Posterior vena cava (tissue), 2 donors: ENCODE measurements at places on chromosomes 2 and 18. TPM values are rescaled to one million over a fixed set of nuclear protein-coding genes. Genes with fewer than 3 reads are reported as not detected.

Gene UGT1A4
- not detected for total RNA-seq

Gene GREB1
- 15.4 TPM for total RNA-seq

Gene IMP4
- total RNA-seq: 60.5 TPM

Gene SPIRE1
- total RNA-seq: 47.8 TPM

Gene KCNF1
- 0.19 TPM for total RNA-seq

Gene LYG1
- total RNA-seq: 1.00 TPM

Gene NCK2
- 42.6 TPM for total RNA-seq

Gene DQX1
- total RNA-seq: not detected

Gene EGR4
- not detected for total RNA-seq

Gene CD8A
- 1.3 TPM for total RNA-seq

Gene SIX2
- 0.33 TPM for total RNA-seq

Gene NR4A2
- total RNA-seq: 15.5 TPM

Gene RAD51AP2
- total RNA-seq: not detected

Gene GREB1L
- 3.3 TPM for total RNA-seq

Gene GGCX
- total RNA-seq: 26.3 TPM

Gene HOXD13
- not detected for total RNA-seq

Gene GPBAR1
- total RNA-seq: 4.2 TPM

GRCh38 chr2:229901819-229902218, 20.0 kb downstream of the TRIP12 start:
- DNase-seq: no peak

GRCh38 chr18:73768043-73768442, 379.6 kb downstream of the FBXO15 start:
- DNase-seq: no peak

DNA sequence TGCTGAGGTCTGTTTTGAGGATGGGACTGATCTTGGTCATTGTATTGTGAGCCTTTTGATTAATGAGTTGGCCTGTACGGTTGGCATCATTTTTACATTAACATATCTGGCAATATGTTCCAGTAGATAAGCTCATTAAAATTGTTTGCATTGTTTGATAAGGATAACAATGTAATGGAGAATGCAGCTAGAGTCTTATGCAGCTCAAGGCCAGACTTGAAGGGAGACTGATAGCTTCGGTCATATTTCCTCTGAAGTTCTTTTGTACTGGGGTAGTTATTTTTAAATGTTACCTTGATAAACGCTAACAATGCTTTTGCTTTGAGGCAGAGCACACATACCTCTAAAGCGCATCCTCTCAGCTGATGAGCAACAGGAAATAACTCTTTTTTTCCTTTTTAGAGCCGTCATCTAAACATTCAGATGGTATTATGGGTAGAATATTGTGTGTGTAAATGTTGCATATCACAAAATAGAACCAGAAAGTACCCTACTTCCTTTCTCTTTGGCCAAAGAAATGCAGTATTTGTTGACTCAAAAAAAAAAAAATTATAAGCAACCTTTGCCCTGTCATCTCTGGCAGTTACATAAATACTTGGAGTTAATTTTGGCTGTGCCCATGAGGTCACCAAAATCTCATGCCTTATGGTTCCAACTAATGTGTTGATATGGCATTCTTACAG, 1.3 kb downstream of the MAPRE2 start:
- no peak for DNase-seq

GRCh38 chr2:238106339-238106697, 6.2 kb downstream of the ESPNL start:
- peak; percentile 76 for DNase-seq

DNA sequence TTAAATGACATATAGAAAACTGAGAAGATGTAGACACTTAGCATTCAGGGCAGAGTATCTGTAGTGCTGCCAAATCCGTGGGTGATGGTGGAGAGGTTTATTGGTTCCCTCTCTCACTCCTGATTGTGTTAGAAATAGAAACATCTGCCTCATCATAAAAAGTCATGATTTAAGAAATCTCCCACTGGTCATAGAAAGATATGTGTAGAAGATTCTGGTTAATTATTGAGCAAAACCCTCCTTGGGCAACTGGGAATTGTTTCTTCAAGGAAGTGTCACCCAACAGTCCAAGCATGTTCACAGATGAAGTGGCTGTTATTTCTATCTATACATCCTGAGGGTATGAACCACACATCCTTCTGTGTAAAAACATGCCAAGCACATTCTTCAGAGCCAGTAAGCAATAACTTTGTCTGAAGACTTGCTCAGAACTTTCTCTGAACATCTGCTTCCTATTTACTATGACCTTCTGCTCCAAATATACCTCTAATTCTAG, 33.6 kb upstream of the CHRNA1 start:
- no peak for DNase-seq

DNA sequence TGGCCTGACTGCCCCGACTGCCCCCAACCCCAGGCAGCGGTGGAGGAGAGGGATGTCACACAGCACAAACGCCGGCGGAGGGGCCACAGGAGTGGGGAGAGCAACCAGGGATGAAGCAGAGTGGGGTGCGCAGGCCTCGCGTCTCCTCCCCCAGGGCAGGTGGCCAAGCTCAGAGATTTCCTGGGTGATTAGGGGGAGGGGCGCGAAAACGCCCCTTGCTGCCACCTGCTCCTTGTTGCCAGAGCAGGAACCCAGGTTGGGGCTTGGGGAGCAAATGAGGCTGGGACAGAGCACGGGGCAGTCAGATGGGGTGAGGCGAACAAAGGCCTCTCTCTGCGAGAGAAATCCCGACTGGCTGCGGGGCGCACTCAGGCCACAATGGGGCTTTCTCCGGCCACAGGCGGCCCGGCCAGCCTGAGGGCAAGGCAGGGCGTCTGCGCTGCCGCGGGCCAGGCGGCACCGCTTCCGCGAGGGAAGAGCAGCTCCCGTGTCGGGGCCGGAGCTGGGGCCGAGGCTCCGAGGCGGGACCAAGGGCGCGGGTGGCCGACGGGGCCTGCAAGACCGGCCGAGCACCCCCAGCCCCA, 11.5 kb downstream of the TEX44 start:
- peak; percentile 87 for DNase-seq

DNA sequence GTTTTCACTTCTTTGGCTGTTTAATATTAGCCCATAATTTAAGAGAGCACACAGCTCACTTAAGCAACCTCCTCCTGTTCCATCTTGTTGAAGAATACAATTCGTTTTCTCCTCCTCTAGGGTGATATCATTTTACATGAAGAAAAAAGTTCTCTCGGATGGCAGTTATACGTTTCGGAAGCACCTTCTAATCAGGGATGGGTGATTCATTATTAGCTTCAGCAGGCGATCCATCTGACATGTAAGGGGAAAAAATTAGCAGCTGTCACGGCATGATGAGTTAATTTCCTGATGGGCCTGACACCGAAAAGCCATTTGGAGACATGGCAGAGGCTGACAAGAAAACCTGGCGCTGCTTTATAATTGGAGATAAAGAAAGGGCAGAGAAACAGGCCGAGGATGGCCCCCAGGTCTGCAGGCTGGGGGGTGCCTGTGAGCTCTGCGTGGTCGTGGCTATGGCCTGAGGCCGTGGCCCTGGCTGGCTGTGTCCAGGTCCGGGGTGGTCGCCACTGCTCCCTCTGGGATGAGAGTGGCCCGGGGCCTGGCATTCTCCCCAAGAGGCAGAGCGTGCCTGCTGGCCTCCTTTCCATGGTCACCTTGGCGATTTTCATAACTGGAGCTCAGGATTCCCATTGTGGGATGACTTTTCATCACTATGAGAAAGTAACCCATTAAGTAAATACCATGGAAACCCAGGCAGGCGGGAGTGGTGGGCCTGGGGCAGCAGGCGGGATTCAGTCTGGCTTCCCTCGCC, 140.1 kb downstream of the PTGR3 start:
- DNase-seq: no peak

- DNase-seq: no peak
Measured at GRCh38 chr2:122266636-122267035, 511.2 kb downstream of the TSN start.

DNA sequence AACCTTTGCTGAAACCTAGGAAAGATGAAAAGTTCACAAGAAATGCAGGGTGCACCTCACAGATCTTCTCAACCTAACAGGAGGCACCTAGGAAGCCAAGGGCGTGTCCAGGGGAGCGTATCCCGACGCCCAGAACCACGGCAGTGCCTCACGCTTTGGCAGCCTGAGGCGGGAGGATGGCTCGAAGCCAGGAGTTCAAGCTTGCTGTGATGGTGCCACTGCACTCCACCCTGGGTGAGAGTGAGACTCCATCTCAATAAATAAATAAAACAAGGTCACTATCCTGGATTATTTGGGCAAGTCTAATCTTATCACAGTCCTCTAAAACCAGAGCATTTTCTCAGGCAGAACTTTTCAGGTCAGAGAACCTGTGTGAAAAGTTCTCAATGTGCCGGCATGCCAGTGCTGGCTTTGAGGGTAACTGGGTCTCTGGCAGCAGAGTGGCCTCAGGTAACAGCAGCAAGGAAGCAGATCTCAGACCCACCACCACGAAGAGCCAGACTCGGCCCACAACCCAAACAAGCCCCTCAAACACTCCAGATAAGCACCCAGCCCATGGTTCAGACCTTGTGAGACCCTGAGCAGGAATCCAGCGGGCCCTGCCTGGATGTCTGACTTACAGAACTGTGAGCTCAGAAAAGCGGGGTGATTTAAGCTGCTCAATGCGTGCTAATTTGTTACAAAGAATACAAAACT, 11.7 kb downstream of the HSBP1L1 start:
- DNase-seq: peak; percentile 67

GRCh38 chr2:149399934-149400615, 69.7 kb downstream of the LYPD6 start:
- no peak for DNase-seq

GRCh38 chr2:186480991-186481390, 5.1 kb upstream of the ZC3H15 start:
- no peak for DNase-seq

- DNase-seq: no peak
Measured at GRCh38 chr2:110106642-110107041, 9.0 kb downstream of the MALL start.

- no peak for DNase-seq
Measured at GRCh38 chr2:178731300-178731699, 75.9 kb downstream of the TTN start.

- DNase-seq: peak; percentile 45
Measured at GRCh38 chr2:25389161-25389560, 47.4 kb upstream of the DNMT3A start.

GRCh38 chr2:24872344-24873115, 47.5 kb downstream of the ADCY3 start:
- no peak for DNase-seq

DNA sequence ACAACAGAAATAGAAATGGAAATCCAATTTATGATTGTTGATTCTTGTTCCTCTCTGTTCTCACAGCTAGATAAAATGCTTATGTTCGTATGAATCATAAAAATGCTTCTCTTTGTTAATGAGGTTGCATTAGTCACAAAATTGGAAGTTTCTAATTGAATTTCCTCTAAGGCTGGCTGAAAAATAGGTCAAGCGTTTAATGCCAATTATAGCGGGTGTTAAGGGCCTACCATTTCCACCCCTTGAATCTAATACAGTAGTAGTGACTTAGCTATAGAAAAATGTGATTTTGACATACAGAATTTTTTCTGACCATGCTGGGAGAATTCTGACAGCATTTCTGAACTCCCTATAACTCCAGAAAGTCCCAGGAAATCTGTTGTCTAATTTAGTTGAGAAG, 107.1 kb downstream of the TTN start:
- DNase-seq: no peak

DNA sequence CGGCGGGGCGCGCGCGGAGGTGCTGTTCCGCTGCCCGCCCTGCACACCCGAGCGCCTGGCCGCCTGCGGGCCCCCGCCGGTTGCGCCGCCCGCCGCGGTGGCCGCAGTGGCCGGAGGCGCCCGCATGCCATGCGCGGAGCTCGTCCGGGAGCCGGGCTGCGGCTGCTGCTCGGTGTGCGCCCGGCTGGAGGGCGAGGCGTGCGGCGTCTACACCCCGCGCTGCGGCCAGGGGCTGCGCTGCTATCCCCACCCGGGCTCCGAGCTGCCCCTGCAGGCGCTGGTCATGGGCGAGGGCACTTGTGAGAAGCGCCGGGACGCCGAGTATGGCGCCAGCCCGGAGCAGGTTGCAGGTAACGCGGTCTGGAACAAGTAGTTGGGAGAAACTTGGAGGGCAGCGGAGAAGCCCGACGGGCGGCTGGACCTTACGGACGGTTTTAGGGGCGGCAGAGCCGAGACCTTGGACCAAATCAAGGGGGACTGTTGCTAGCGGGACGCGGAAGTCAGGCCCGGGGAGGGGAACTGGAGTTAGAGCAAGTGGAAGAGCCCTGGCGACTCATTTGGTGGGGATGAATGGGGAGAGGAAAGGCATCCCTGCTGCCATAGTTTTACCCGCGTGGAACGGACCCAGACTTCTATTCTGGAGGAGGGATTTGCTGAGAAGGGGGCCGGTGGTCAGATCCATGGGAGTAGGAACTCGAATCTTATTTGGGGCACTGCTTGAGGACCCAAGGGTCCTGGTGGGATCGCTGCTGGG, 573 bp downstream of the IGFBP2 start:
- peak; percentile 78 for DNase-seq

- DNase-seq: no peak
Measured at GRCh38 chr2:152693033-152693432, 24.2 kb downstream of the PRPF40A start.

GRCh38 chr2:241797441-241798080, 11.4 kb upstream of the NEU4 start:
- peak; percentile 55 for DNase-seq

DNA sequence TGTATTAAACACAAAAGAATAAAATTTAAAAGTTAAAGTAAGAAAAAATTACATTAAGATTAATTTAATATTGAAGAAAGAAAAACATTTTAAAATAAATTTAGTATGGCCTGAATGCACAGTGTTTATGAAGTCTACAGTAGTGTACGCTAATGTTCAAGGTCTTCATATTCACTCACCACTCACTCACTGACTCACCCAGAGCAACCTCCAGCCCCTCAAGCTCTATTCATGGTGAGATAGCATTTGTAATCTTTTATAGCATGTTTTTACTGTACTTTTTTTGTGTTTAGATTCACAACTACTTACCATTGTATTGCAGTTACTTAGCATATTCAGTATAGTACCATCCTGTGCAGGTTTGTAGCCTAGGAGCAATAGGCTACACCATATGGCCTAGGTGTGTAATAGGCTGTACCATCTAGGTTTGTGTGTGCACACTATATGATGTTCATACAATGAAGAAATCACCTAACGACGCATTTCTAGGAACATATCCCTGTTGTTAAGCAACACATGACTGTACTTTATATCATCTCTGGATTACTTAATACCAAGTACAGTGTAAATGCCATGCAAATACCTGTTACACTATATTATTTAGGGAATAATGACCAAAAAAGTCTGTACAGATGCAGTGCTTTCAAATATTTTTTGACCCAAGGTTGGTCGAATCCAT, 144.0 kb upstream of the IL1R2 start:
- DNase-seq: no peak

DNA sequence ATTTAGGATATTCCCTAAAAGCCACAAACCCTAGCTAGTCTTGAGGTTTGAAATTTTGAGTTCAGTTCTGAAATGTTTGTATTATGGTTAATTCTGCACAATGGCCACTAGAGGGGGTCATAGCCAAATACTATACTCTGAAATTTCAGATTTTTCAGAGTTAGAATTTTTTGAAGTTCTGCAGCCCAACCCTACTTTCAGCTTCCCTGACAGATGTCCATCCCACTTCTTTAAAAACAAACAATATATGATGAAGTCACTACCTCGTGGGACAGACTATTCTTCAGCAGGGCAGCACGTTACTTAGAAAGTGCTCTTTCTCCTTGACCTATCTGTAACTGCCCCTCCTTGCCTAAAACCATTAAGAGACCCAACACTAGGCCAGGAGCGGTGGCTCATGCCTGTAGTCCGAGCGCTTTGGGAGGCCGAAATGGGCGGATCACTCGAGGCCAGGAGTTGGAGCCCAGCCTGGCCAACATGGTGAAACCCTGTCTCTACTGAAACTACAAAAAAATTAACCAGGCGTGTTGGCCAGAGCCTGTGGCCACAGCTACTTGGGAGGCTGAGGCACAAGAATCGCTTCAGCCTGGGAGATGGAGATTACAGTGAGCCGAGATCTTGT, 48.2 kb upstream of the PAPOLG start:
- DNase-seq: no peak
